ENCODE measurements at places on chromosomes 16 and 17. TPM values are rescaled to one million over a fixed set of nuclear protein-coding genes. Genes with fewer than 3 reads are reported as not detected.
A peak's percentile ranks its signal among the peaks of the same experiment; 100 is the strongest.

- DNase-seq, result no peak
Measured at GRCh38 chr17:30426292-30426691, 47.6 kb downstream of the CPD start.

DNA sequence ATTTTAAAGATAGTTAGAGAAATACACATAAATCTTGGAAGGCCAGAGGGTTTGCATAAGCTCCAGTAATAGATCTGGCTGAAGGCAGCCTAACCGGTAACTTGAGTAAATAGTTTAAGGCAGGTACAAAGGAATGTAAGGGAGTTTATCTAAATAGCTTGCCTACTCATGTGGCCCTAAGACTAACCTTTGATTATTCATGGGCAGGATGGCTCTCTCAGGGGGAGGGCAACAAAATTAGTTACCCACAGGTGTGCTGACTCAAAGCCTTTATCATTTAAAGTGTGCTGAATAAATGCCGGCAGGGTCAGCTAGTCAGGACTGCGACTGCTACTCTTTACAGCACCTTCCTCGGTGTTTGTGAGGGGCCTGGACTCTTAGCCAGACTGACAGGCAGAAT is 761.3 kb upstream of the KIF2B start:
- no peak for DNase-seq

GRCh38 chr16:79721270-79721669 is 120.7 kb upstream of the MAF start:
- no peak for DNase-seq

DNA sequence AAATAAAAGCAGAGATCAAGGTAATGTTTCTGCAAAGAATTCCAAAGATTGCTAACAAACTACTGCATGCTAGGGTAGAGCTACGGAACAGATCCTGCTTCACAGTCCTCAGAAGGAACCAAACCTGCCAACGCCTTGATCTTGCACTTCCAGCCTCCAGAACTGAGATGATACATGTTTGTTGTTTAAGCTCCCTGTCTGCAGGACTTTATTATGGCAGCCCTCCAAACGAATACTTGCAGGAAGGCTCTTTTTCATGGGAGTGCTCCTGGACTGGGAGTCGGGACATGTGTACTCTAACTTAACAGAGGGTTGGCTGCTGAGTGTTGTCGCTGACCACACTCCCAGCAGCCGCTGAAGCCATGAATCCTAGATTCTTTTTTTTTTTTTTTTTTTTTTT is 808.8 kb upstream of the EEF2KMT start:
- no peak for DNase-seq

DNA sequence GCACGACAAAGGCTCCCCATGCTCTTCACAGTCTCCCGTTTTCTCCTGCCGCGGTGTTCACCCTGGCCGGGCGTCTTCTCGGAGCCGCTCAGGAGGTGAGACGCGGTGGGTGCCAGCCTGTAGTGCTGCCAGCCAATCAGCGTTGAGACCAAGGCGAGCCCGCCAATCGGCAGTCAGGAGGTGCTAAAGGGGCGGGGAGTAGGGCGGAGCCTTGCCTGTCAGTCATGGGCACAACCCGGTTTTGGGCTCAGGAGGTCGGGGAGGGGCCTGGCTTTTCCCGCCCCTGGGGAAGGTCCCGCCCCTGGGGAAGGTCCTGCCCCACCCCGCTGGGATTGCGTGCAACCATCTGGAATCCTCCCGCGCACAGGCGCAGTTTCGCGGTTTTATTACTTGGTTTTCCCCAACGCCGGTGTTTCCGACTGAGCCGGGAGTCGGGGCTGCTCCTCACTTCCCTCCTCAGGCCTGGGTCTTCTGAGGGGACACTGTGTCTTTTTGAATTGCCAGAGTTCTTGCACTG is at the start of gene PRDM7:
Gene PRDM7 (minus strand): TSS at position 92 of the 517 bp plus-strand sequence. CDS start 1,421 bp downstream, outside the sequence.
- peak; percentile 96 for DNase-seq

DNA sequence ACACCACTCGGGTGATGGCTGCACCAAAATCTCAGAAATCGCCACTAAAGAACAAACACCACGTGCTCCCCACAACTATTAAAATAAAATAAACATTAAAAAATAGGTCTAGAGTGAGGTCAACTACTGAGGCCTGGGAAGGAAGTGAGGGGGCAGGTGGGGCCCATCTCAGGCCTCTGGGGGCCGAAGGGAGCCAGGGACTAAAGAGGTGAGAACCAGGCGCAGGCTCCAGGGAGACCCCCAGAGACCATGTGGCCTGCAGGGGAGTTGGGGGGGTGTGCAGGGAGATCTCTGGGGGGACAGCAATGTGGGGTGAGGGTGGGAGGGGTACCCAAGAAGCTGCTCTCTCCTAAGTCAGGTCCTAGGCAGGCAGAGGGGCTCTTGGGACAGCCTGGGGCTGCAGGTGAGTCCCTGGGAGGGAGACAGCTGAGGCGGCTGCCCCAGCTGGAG is 111.3 kb upstream of the SMURF2 start:
- DNase-seq, result no peak

DNA sequence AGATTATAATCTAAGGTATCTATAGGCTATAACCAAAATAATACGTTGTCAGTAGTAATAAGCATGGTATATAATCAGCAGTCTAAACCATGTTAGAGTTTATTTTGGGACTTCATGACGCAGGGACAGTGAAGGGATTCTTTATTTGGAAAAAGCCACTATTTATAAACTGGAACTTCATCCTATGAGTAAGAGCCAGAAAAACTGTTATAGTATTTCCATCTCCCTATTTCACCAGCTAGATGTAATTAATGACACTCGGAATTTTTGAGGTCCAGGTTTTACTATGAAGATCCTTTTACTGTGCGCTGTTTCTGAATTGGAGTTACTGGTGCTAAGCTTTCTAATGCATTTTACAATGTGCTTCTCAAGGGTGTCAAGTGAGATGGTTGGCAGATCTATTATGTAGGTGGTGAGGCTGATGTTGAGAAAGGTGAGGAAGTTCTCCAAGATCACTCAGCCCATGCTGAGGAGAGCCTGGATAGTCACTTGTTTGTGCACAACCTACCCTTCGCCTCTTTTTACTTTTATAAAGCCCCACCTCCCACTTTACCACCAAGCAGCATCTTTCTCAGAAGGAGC is 149.3 kb downstream of the MSI2 start:
- no peak for DNase-seq

DNA sequence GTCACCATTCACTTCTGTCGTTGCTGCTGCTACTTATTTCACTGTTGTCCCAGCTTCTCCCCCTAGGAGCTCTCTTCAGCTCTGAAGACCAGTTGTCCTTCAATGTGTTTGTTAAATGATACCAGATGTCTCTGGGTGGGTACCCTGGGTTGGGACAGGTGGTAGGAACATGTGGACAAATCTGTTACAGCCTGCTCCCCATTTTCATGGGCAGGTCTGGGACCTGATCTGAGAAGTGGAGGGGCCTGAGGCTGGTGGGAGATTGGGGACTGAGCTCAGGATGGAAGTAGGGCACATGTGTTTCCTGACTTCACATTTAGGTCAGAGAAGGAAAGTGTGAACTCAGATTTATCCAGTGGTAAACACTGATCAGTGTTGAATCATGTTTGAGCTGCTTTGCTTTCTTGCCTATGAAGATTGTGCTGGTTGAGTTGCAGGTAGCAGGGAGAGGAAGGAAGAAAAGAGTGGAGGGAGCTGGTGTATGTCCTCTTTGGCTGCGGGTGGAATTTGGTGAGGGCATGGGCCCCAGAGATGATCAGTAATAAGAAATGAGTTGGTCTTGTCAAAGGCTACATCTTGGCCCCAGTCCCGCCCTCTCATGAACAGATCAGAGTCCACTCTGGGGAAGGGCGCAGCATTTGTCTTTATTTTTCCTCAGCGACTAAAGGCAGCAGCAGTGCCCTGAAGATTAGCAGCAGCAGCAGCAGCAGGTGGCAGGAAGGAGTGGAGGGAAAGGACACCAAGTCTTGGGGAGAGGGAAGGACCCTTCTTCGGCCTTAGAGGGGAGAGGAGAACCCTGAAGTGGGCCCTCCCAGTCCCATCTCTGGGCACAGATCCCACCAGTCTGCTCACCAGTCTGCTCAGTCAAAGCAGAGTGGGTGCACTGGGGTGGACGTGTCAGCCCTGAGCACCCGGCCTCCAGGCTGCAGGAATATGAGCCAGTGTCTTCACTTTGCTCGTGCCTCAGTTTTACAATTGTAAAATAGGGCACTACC is 6.1 kb upstream of the EFTUD2 start:
- no peak for DNase-seq

DNA sequence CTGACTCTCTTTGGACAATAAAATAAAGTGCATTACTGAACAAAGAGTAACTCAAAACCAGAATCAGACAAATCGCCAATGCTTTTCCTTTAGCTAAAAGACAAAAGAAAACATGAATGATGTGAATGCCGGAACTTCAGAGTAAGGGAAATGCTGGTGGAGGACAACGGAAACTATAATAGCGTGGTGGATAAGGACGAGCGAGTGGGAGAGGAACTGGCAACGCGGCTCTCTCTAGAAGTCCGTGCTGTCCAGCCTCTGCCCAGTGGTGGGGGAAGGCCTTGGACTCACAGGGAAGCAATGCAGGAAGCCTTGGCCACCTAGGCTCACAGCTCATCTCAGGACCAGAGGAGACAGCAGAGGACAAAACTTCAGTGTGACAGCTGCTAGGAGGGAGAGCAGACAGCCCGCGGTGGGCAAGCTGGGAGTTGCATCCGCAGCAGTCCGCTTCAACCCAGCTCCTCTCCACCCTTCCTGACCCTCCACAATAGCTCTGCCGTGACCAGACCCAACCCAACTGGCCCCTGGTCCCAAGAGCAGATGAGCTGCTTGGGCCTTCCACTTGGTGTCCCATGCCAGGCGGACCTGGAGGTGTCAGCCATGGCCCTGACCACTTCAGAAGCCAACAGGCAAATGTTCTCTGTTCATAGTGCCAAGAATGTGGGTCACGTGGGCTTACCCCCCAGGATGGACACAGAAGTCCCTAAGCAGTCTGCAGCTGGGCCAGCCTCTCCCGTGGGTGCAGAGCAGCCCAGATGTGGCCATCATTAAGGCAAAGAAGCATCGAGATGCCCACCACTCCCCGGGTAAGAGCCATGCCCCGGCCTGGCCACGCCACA is 5.3 kb upstream of the FAAP100 start:
- peak; percentile 58 for DNase-seq

- DNase-seq, result no peak
Measured at GRCh38 chr17:4980644-4981216, 6.7 kb downstream of the CAMTA2 start.

GRCh38 chr16:81071805-81072204 is 5.2 kb downstream of the C16orf46 start:
- no peak for DNase-seq

DNA sequence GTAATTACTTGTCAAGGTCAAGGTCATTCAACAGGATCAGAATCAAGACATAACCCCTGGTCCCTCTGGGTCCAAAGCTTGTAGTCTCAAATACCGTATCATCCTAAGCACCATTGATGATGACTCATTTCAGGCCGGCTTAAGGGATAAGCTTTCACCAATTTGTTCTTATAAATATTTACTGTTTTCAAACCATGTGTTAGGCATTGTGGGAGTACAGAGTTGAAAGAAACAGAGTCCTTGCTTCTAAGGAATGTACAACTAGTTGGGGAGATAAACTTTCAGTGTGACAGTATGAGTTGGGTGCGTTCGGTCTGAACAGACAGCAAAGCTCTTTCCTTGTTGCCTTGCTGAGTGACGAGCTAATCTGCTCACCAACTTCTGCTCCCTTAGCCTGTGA is 183.5 kb upstream of the MAF start:
- DNase-seq, result no peak

- peak; percentile 31 for DNase-seq
Measured at GRCh38 chr17:2070241-2071023, 15.5 kb downstream of the HIC1 start.

DNA sequence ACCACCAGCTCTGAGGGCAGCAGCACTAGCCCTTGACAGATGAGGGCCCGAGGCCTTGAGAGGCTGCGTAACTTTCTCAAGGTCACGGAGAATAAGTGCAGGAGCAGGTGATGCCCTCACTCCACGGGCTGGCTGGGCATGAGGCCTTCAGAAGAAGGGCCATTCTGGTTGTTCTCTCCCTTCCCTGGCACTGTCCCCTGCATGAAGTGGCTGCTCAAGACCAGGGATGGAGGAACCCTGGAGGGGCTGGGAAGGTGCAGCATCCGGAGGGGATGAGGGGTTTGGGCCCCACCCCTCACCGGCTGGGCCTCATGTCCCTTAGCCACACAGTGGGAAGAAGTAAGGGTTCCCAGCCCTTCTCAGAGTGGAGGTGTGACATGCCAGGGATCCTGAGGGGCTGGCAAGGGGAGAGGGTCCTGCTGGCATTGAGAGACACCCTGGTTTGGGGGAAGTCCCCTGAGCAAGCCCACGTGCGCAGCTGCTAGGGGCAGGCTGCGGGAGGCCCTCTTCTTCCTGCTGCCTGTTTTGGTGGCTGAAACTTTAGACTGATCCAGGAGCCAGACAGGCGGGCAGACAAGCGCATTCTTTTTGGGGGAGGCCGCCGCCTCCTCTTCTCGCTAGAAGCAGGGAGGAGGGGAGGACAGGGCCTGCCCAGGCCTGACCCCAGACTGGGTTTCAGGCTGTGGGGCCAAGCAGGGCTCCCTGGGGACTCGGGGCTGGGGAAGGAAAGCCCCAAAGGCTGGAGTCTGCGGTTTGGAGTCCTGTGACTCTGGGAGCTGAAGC is 74.0 kb downstream of the N4BP1 start:
- peak; percentile 77 for DNase-seq

DNA sequence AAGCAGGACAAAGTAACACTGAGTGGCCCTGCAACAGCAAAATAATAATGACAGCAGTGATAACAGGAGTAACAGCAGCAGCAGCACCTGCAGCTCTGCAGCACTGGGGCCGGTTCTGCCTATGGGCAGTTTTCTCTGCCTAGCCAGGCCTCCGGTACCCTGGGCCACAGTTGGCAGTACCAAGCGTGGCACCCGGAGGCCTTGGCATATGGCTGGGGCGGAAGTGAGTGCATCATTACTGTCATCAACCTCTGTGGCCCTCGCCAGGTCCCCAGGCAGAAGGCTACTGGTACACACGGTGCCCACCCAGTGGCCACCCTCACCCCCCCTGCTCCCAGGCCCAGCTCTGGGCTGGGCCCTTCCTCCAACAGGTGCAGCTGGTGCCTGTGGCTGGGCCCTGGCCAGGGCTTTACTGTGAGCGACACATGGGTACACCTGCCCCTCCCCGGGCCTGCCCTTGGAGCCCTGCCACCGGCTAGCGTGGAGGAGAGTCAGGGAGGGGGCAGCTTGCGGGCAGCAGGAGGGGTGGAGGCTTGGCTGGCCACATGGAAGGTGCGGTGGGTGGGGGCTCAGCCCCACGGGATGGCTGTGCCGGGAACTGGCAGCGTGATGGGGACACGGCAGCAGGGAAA is 3.0 kb downstream of the KCNJ12 start:
- no peak for DNase-seq

HOXB1 gene
- not detected for total RNA-seq

PRRT2 gene
- total RNA-seq, result 3.2 TPM

TMEM114 gene
- total RNA-seq, result not detected

APOH gene
- not detected for total RNA-seq

ENO3 gene
- total RNA-seq, result 549 TPM

All from Right ventricle myocardium inferior (tissue), 1 donor.